GM23248 (cell line): ENCODE measurements at places on chromosomes 5 and 9.
A peak's percentile ranks its signal among the peaks of the same experiment; 100 is the strongest.

DNA sequence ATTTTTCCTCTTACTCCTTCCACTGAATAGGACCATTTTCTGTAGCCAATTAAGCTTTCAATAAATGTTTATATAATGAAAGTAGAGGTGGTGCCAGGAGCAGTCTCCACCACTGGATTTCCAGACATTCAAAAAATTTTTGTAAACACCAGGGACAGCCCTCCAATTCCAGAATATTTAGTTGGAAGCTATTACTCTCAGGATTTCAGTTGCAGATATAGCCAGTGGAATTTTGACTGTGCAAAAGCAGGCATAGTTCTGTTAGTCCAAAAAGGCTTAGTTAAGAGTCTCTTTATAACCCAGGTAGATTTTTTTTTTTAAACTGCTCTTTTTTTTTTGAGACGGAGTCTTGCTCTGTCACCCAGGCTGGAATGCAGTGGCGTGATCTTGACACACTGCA, 138.1 kb upstream of the DMRT1 start:
- DNase-seq, result peak; percentile 14

GRCh38 chr5:139664727-139665351, 16.7 kb downstream of the CXXC5 start:
- DNase-seq, result no peak

DNA sequence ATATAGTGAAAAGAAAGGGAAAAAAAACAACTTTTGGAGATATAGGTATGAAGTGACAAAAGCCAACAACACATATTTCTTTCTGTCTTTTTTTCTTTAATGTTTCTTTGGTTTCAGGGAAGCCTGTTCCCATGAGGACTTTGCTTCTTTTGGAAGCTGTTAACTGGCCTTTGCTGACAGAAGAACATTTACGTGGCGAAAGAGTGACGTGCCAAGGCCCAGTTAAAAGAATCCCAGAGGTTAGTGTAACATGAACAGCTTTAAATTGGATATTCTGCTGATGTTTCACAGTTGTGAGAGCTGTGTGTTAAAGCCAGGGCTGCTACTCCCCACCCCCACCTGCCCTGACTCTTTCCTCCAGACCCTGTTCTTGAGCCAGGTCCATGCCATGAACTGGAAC, 275.9 kb downstream of the CRB2 start:
- DNase-seq, result no peak

DNA sequence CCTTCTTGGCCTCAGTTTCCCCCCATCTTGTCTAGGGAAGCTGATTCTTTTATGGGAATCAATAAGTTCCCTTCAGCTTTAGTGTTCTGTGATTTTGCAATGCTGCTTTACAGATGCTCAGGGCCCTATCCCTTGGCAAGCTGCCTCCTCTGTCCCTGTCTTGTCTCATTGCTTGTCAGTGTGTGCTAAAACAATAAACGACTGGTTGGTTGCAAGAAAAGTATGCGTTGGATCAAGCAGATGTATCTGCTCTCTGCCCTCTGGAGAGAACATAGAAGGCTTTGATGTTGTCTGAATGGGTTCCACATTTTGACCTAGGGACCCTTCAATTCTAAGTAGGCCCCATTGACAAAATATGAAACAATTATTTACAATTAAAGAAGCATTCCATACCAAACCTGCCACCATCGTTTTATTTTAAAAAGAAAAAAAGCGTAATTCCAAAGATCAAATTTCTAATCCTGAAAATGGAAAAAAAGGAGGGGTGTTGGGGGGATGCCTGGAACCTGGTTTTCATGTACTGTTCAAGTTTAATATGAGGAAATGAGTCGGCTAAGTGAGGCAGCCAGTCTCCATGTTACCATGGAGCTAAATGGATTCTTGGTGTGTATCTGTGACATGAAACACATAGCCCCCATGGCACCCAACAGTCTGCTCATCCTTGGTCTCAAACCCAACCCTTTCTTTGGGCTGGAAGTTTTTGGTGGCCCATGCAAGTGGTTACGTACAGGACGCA, 31.2 kb upstream of the TARS1 start:
- DNase-seq, result peak; percentile 53

- DNase-seq, result no peak
Measured at GRCh38 chr9:104177676-104178075, 83.6 kb downstream of the SMC2 start.

GRCh38 chr5:172403189-172403796, 51.0 kb downstream of the SH3PXD2B start:
- peak; percentile 26 for DNase-seq

DNA sequence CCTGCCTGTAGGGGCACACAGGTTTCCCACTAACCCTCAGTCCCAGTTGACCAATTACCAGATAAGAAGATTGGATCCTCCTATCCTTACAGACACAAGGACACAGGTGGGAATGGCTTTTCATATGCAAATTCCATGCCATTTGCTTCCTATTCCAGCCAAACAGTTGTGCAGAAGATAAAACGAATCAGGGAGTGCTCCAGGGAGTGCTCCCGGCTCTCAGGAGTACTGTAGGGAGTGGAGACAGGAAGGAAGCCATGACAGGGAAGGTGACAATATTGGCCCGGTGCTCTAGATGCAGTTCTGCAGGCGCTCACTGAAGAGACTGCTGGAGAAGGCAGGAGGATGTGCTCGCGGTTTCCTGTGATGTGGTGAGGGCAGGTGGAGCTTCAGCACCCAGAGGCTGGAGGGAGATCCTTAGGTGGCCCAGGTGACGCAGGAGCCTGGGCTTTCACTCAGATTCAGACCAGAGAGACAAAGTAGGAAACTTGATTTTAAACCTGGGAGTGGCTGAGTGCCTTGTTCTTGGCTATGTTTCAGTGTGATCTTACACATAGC, 260.0 kb downstream of the AUH start:
- DNase-seq, result no peak

GRCh38 chr9:108473209-108474112, 382.3 kb downstream of the ACTL7B start:
- DNase-seq, result peak; percentile 74

DNA sequence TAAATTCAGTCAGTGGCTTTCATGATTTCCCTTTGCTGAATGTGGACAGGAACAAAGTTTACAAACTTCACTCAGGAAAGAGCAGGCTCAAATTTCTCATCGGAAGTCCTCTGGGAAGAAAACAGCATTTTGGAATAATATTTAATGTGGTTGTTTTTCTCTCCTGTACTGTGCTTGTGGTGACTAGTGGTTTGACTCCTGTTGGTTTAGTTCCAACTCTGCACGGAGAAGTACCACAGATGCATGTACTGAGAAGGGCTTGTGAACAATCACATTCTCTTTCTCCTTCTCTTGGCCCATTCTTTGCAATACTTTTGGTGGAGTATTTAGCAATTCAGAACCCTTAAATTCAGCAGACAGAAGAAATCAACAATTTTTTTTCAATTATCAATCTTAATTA, 13.3 kb downstream of the MPDZ start:
- peak; percentile 60 for DNase-seq

DNA sequence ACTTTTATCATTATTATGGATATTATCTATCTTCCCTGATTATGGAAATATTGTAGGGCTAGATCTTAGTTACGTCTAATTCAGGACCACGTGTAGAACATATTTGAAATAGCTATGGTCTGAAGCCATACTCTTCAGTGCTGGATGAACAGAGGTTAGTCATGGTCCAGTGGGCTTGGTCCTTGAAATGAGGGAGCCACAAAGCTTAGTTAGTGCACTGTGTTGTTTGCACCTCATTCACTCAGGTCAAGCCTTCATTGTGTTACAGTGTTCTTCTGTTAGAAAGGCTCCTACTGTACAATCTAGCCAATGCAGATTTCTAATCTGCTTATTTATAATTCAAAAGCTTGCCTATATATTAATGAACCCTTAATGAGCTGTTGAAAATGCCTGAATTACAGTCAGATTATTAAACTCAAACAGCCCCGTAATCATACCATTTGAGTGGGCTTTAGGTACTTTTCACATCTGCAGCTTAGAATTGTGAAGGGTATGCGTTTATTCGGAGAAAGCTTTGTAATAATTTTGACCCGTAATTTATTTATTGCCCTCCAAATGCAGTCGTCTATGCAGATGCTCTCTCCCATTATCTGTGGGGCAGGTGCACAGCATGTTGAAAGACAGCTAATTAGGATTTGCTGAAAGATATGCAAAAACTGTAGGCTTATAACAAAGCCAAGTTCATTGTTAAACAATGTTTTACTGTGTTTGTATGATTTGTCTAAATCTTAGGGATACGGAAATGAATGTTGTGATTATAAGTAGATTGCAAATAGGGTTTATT, 164.9 kb downstream of the PBX3 start:
- DNase-seq, result peak; percentile 24

DNA sequence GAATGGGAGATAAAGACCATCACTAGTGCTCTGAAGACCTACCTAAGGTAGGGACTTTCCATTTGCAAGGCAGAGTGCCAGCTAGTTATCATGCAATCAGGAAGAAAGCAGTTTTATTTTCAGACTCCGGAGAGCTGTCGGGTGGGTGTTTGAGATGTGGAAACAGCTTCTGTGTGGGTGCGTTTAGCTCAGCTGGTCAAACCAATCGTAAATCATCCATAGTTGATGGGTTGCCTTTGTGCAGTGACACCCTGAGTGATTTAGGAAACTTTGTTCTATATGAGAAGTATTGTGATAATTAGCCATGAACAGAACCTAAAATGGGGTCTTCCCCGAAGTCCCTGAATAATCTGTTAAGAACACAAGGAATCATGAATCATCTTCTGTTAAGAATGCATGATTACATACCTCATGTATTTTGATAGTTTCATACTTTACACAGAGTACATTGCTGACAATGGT, 284.3 kb downstream of the ARHGAP26 start:
- DNase-seq, result peak; percentile 32

DNA sequence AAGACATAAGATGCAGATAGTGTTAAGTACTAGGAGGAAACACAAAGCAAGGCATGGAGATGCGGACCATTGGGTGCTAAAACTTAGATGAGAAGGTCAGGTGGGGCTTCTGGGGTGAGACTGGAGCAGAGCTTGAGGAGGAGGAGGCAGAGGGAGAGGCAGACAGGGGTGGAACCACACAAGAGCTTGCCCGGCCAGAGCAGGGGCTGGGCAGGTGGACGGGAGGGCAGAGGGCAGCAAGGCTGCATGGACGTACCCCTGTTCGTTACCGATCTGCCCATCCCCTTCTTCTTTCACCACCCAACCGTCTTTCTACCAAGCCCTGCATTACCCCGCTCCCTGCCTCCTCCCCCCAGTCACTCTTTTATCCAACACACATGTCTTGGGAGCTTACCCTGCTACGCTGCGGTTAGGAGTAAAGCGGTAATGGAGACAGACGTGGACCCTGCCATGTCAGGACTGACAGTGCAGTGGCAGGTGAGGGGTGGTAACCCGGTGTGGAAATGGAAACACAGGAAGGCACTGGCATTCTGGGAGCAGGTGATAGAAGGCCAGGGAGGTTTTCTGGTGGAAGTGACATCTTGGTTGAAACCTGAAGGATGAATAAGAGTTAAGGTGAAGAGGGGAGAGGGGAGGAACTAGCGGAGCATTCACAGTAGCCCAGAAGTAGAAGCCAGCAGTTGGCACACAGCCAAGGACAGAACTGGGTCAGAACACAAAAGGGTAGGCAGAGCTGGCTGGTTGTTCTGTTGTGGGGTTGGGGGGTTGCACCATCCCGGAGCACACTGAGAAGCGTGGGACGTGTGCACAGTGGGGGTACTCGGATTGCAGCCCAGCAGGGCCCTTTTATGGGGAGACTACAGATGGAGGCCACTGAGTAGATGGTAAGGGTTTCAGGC, 167.2 kb downstream of the CACNA1B start:
- no peak for DNase-seq

DNA sequence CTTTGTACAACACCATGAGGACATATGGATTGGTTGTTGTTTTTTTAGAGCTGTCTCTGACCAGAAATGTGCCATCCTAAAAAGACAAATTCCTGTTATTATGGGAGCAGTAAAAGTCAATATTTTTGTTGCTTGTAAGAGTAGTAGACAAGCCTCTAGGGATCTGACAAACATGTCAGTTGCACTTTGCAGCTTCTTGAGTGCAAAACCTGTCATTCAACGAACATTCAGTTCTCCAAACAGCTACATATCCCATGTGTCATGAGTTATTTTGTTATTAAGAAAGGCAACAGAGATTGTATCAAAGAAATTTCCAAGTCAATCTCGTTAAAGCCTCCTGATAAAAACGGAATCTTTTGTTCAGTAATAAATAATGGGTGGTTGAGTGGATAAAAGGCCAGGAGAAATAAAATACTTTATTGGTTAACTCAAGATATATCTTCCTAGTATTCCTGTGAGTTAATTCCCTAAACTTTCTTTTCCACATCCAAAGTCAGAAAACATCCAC, 18.1 kb downstream of the C5orf58 start:
- DNase-seq, result no peak

DNA sequence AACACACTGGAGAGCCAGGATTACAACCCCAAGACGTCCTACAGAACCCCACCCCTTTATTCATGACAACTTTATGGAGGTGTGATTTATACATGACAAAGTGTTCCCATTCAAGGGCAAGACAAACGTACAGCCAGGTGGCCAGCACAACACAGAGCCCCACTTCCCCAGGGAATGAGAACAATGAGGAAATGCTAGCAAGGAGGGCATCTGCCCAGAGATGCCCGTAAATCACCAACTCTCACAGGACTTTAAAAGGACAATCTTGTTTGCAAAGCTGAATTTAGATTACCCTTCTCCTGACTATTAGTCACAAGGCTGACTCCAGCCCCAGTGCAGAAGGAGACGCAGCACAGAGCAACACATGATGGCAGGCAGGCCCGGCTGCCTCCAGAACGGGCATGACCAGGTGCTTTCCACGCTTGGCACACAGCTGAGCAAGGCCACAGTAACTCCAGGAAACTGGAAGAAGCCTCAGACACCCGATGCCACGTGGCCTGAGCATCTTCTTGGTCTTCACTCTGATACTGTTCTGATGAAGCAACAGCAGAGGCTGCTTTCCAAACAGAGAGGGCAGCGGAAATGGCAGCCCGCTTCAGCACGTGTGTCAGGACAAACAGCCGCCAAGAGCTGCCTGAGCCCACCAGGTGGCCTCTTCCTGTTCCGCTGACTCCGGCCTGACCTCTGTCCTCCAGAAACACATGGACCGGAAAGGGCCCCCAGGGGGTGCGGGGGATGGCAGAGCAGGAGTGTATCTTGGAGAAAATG, 51.4 kb downstream of the ROR2 start:
- DNase-seq, result peak; percentile 47

GRCh38 chr5:2205596-2206226, 323.0 kb upstream of the IRX4 start:
- DNase-seq, result no peak

DNA sequence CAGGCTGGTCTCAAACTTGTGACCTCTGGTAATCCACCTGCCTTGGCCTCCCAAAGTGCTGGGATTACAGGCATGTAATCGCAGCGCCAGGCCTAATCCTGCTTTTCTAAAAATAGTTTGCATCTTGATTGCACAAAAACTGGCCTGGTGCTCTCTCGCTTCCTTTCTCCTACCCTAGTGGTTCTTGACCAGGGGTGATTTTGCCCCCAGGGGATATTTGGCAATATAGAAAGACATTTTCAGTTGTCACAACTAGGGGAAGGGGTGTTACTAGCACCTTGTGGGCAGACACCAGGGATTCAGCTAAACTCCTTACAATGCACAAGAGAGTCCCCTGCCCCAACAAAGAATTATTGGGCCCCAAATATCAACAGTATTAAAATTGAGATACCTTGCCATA, 139.8 kb downstream of the DROSHA start:
- DNase-seq, result no peak
